GM03348 (cell line): ENCODE measurements at places on chromosomes 7 and 10.

DNA sequence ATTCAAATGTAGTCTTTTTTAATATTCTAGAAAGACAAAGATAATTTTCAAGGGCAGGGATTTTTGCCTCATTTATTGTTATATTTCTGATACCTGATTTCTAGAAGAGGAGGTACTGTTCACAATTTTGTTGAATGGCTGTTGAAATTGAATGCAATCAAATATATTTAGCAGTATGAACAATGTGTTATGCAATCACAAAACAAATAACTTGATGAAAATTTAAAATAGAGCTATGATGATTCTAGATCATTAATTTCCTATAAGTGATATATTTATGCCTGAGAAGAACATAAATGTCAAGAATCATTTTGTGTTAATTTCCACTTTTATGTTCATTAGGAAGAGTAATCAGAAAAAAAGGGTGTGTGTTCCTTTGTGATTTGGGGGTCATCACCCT, 114.6 kb upstream of the CNTNAP2 start:
- DNase-seq = no peak

- no peak for DNase-seq
These were observed 34.8 kb downstream of the PIP4K2A start for GRCh38 chr10:22679608-22680007.

DNA sequence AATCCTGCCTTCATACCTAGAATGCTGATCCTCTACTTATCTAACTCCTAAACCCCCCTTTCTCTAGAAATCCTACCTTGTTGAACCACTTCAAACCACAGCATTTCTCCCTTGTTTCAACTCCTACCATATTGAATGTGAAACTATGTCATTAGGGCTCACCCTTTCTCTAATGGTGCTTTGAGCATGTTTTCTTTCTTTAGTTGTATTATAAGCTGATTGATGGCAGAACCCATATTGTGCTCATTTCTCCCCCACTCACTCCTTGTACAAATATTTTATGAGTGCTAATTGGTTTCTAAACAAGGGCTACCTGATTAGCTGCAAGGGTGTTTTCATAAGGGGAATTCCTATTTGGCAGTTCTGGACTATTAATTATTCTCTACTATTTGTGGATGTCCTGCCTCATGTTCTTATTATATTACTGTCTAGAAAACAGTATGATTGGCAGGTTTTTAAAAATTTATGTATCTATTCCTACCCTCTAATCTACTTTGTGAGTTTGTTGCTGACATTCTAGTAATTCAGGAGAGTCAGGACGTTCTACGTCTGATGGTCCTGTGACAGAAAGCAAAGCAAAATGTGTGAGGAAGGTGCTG, 765.8 kb downstream of the KCNMA1 start:
- no peak for DNase-seq

DNA sequence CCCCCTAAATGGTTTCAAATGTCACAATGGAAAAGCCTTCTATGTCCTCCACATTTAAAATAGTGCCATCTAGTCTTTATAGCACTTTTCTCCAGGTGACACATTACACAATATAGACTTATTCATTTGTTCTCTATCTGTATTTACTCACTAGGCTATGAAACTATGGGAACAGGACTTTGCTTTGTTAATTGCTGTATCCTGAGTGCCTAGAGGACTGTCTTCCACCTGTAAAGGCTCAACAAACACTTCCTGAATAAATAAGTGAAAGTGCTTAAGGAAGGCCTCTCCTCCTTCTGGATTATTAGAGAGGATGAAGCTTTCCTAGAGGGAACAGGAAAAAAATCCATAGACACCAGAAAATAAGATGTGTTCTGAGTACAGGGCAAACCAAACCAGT, 397.6 kb upstream of the LRRN3 start:
- no peak for DNase-seq

DNA sequence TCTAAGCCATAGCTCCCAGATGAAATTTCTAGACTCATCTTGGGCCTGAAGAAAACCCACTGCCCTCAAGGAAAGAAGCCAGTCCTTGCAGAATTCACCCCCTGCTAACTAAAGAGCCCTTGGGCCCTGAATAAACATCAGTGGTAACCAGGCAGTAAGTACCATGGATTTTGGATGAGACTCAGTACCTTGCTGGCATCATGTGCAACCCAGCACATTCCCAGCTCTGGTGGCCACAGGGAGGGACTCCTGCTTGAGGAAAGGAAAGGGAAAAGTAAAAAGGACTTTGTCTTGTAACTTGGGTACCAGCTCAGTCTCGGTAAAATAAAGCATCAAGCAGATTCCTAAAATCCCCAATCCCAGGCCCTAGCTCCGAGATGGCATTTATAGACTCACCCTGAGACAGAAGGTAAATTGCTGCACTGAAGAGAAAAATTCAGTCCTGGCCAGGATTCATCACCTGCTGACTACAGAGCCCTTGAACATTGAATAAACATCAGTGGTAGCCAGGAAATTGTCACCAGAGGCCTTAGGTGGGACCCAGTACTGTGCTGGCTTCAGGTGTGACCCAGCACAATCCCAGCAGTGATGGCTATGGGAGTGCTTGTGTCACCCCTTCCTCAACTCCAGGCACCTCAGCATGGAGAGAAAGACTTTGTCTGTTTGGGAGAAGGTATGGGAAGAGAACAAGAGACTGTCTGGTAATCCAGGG, 31.2 kb upstream of the SFTPD start:
- DNase-seq = no peak

DNA sequence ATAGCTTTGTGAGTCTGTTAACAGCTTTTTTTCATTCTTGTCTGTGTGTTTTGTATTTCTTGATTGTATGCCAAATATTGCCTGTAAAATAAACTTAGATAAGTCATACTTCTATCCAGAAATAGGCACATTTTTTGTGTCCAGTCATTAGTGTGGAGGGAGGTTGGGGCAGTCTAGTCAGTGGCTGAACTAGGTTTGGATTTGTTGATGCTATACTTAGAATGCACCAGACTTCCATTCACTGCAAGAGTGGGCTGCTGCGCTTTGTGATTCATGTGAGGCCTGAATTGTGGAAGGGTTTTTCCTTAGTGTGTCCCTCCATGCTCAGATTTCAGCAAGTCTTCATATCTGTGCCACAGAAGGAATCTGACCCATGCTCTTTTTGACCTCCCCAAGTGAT, 50.0 kb downstream of the TRUB1 start:
- peak; percentile 16 for DNase-seq
